GM13977 (cell line): ENCODE measurements at places on chromosomes 3 and 15.
A peak's percentile ranks its signal among the peaks of the same experiment; 100 is the strongest.

- no peak for DNase-seq
Observed at GRCh38 chr3:120559242-120560061, 36.7 kb upstream of the NDUFB4 start.

GRCh38 chr3:1726741-1727140 is 371.9 kb upstream of the CNTN4 start:
- no peak for DNase-seq

DNA sequence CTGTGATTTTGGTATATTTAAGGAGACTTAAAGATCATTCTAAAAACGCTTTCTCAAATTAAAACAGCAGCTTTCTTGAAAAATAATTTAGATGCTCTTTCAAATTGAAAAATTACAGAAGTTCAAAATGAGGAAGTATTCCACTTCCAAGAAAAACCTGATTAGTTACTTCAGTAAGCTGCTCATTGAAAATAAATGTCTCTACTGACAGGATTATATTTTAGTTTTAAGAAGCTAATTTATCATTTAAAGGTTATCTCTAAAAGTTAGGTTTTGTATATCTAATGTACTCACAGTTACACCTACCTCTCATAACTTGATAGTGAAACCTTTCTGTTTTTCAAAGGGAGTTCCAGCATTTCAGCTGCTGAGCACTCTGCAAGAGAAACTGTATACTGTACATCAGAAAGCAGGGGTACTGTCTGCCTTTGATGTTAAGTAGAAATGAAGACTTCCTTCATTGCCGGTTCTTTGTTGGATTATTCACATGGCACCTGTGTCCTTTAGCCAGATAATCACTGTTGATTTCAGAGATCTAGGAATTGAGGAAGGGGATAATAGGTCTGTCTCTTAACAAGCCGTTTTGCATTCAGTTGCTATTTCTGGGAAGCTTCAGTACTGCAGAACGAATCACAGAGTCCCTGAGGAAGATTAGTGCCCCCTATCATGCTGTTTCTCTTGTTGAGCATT is 161.6 kb downstream of the TCF12 start:
- DNase-seq, result no peak

- DNase-seq, result no peak
Observed at GRCh38 chr3:61624300-61624699, 62.9 kb downstream of the PTPRG start.

DNA sequence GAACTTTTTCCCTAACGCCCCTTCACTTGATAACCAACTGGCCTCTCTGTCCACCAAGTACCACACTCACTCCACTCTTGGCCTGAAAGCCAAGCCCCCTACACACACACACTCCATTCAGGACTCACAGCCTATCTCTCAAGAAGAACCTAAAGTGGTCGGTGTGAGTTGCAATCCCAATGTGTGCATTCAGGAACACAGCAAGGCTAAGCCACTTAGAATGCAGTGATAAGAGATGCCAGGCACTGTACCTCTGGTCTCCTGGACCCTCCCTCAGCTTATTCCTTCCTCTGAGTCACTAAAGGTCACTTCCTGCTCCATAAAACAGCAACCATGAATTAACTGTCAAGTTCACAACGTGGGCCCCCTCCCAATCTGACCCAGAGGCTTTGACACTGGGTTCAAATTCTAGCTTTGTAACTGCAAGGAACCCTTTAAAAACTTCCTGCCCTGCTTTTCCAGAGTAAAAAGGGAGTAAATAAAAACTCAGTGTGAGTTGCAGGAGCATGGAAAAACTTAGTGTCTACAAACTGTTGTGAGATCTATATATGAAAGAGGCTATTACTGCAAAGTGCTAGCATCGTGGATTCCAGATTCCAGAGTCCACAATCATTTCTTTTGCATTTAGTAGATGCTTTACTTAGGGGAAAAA is 17.6 kb upstream of the KCNMB3 start:
- no peak for DNase-seq

DNA sequence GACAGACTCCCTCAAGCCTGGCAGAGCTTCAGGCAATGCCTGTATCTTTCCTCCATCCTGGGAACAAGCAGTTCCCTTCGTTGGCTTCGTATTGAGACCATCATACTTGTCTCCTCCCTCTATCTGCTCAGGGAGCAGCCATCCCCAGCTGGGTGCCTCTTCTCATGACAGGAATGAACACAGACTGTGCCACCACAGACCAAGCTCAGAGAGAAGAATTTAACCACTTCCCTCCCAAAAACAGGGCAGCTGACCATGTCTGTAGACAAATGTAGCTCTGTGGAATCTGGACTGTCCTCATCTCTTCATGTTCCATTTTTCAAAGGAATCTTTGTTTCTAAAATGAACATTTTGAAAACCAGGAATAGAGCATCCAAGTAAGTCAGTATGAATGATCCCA is 245.4 kb downstream of the ERC2 start:
- no peak for DNase-seq

GRCh38 chr15:43799209-43799944 is 643 bp downstream of the SERINC4 start:
- DNase-seq, result peak; percentile 23

- no peak for DNase-seq
Observed at GRCh38 chr15:62445244-62445643, 280.2 kb upstream of the C2CD4B start.

DNA sequence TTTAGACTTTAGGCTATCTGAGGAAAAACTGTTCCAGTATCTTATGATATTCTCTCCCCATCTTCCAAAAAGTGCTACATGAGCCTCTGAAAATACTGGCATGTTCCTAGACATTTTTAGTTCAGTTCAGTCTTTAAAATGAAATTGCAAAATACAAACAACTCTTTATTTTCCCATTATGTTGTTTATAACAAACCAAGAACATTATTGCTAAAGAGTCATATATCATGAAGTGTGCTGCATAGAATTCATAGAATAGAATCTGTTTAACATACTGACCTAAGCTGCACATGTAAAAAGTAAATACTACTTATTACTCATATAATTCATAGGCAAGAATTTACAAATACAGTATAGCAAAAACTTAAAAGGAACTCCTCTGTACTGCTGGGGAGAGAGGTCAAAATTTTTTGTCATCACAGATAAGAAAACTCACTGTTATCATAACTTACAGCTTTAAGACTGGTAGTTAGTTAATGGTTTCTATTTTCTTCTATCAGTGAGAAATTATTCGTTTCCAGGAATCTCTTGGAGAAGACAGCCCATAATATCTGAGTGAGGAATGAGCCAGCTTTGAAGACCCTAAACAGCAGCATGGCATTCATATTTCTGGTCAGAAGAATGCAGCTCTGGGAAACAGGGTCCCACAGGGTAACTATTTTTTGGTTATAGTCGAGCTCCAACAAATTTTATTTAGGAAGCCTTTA is 32.2 kb downstream of the FILIP1L start:
- no peak for DNase-seq

DNA sequence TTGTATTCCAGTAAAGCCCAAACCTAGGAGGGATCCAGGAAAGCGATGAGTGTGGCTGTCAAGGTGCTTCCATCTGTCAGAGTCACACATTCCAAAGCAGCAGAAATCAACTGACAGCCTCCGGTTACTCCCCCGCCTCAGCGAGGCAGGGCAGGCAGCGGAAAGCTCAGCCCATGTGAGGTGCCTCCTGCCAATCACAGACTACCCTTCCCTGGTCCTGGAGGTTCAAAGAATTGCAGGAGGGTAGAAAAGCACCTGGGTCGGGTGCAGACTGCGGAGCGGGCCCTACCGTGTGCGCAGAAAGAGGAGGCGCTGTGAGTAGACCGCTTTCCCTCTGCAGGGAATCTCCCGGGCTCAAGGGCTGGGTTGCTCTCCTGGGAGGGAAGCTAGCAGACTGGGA is at the start of gene UPK1B:
UPK1B (plus strand) TSS at position 274 of the 400 bp plus-strand sequence. CDS start 13,144 bp downstream, outside the sequence.
- DNase-seq, result no peak

GRCh38 chr3:154102225-154102624 is 19.0 kb upstream of the ARHGEF26 start:
- no peak for DNase-seq

- no peak for DNase-seq
Observed at GRCh38 chr15:89085289-89085926, 2.8 kb upstream of the ABHD2 start.

- no peak for DNase-seq
Observed at GRCh38 chr15:33094336-33094735, 100.2 kb downstream of the FMN1 start.

GRCh38 chr3:150588027-150588830 is 14.9 kb upstream of the SELENOT start:
- DNase-seq, result no peak

GRCh38 chr3:76487446-76487845 is 552.5 kb upstream of the ROBO2 start:
- no peak for DNase-seq

GRCh38 chr3:7193269-7193668 is 332.4 kb downstream of the GRM7 start:
- no peak for DNase-seq

- no peak for DNase-seq
Observed at GRCh38 chr3:14222457-14222856, 43.8 kb downstream of the LSM3 start.

- no peak for DNase-seq
Observed at GRCh38 chr15:54428596-54428995, 450.4 kb downstream of the UNC13C start.

DNA sequence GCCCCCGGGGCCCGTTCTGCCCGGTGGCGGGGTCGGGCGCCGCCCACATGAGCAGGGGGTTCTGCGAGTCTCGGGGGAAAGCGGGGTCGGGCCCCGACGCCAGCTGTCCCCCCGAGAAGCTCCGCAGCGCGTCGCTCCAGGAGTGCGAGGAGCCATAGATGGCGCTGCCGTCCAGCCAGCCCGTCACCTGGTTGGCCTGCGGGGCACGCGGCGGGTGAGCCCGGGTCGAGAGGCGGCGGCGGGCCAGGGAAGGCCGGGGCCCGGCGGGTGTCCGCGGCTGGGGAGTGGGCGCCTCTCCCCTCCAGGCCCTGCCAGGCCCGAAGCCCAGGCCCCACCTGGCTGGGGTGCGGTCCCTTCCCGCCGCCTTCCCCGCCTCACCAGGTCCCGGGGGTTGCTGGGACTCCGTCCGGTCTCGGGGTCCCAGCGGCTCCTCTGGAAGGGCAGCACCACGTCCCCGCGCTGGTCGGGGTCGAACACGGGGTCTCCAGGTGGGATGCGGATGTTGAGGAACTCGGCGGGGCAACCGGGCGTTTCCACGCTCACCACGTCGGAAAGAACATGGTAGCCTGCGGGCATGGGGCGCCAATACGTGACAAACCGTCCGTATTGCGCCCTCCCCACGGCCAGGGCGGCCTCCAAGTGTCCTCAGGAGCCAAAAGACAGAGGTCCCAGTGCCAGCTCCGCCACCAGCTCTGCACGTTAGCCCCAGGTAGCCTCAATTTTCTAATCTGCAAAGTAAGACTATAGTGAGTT is 2.4 kb downstream of the DUOX2 start:
- DNase-seq, result no peak

GRCh38 chr3:71690341-71690841 is 34.8 kb downstream of the EIF4E3 start:
- DNase-seq, result no peak

DNA sequence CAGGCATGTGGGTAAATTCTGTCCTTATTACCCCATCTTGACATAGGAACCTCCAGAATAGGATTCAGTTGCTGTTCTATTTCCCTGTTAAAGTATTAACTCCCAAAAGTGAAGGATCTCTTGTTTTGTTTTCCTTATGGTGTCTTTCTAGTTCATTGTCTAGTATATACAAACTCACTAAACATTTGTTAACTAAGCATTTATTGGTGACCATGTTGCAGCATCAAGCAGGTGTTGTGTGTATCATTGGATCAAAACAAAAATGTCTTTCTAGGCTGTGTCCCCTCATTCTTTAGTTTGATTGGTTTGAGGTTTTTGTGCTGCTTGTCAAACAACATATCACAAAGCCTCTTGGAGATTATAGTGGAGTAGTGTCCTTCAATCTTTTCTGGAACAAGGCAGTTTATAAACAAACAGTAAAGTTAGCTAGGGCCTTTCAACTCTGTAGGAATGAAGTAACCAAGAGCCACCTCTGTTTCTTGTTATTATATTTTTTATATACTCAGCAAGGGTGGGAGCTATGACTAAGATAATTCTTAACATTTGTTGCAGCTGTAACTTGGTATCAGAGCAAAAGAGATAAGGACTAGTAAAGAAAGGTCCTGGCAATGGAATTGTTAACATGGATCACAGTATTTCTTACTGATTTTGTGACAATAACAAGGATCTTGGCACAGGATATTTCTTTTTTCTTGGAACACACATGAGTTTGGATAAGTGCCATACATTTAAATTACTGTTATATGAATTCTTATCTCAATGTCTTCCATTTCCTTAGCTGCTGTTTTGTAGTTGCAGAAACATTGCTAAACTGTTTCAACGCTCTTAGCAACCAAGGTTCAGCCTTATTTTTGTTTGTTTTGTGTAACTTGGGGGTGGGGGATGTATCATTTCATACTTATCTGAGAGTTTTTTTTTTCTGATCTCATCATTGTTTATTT is 49.3 kb downstream of the TMOD3 start:
- no peak for DNase-seq

DNA sequence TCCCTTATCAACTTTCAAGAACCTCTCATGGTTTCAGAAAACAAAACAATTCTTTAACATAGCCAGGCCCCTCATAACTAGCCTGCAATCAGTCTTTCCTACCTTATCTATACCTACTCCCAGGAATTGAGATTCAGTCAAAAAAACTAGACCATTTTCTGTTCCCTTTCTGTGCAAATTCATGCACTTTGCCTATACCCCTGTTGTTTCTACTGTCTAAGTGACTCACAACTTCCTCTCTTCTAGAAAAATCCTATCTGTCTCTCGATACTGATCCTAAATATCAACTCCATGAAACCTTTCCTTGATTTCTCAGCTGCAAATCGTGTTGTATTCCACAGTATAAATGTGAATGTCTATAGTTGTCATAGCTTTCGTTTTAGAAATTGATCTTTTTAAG is 10.9 kb upstream of the IL1RAP start:
- DNase-seq, result no peak

GRCh38 chr15:58736018-58736643 is 13.4 kb downstream of the ADAM10 start:
- DNase-seq, result no peak

- peak; percentile 36 for DNase-seq
Observed at GRCh38 chr15:83973816-83974215, 261.8 kb upstream of the GOLGA6L4 start.

DNA sequence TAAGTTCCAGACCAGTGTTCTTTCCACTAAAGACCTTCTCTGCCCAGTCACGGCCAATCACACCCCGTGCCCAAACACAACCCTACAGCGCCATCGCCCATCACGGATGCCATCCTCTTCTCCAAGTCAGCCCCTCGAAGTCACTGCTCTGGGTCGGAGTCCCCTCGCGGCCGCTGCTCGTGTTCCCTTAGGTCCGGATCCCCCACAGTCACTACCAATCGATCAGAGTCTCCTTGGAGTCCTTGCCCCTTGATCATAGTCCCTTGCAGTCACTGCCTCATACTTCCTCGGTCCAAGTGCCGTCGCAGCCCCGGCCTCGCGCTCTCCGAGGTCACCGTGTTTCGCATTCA is 461 bp downstream of the PCYT1A start:
- DNase-seq, result no peak

- DNase-seq, result no peak
Observed at GRCh38 chr3:52028572-52028971, 27.8 kb downstream of the DUSP7 start.

GRCh38 chr15:35206060-35206675 is 121.1 kb upstream of the NANOGP8 start:
- peak; percentile 20 for DNase-seq
